Mesothelial cell of epicardium (in vitro differentiated cells): ENCODE measurements at places on chromosomes 13 and 19. TPM values are rescaled to one million over a fixed set of nuclear protein-coding genes. Genes with fewer than 3 reads are reported as not detected.

DNA sequence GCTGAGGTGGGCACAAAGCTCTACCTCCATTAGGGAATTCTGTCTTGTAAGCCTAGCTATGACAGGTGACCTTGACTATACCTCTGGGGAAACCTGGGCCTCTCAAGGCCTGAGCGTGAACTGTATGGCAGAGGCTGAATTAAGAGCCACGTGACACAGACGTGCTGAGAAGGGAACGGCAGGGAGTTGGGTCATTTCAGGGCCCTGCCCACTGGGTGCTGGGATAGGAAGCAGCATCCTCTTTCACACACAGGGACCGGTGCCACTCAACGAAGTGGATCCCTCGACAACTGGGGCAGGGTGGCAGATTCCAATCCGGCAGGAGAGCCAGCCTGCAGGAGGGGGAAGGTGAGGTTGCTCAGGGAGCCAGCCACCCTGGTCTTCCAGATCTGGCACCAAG, 9.2 kb downstream of the ASF1B start:
- no peak for DNase-seq
- no peaks in the 10 kb centered on the region for H3K36me3 ChIP-seq
- H3K4me1 ChIP-seq = no peaks in the 10 kb centered on the region
- no peaks in the 10 kb centered on the region for H3K27me3 ChIP-seq
- H3K27ac ChIP-seq = no peak overlapping the region
- H3K4me3 ChIP-seq = no peak overlapping the region

DNA sequence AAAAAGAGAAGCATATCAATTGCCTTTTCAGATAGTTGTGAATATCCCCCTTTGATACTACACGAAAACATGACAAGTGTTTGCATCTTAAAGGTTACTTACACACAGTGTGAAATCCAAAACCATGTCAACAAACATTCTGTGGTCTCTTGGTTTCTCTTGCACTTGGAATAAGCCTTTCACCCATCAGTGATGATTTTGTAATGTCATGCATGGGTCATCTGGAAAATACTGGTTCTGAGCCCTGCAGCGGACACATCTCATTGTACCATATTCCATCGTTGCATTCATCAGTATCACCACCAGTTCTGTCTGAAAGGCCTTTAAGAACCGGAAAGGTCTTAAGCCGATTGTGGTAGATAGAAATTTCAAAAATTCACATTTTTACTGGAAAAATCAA, 65.4 kb upstream of the SOX1 start:
- peaks cover 69% of the 10 kb centered on the region for H3K27me3 ChIP-seq
- H3K27ac ChIP-seq = no peak overlapping the region
- H3K36me3 ChIP-seq = no peaks in the 10 kb centered on the region
- H3K4me1 ChIP-seq = no peaks in the 10 kb centered on the region
- no peak overlapping the region for H3K4me3 ChIP-seq

- no peaks in the 10 kb centered on the region for H3K36me3 ChIP-seq
- no peaks in the 10 kb centered on the region for H3K4me1 ChIP-seq
- no peak for DNase-seq
- H3K27ac ChIP-seq = no peak overlapping the region
- H3K4me3 ChIP-seq = no peak overlapping the region
These were observed 11.4 kb downstream of the ZIC2 start for GRCh38 chr13:99992949-99993351.

- H3K36me3 ChIP-seq = no peaks in the 10 kb centered on the region
- no peak for DNase-seq
- no peaks in the 10 kb centered on the region for H3K27me3 ChIP-seq
These were observed 471.5 kb downstream of the SLITRK5 start for GRCh38 chr13:88142653-88143052.

GRCh38 chr13:109144693-109145437, 515.5 kb downstream of the MYO16 start:
- H3K4me1 ChIP-seq = peaks cover 10% of the 10 kb centered on the region
- H3K27ac ChIP-seq = no peak overlapping the region
- DNase-seq = no peak
- peaks cover 3% of the 10 kb centered on the region for H3K27me3 ChIP-seq

Gene PLK5
- 0.38 to 0.51 TPM (median 0.38 TPM) in 3 replicates for total RNA-seq

Gene ICAM5
- 3.3 to 5.7 TPM (median 4.9 TPM) in 3 replicates for total RNA-seq

Gene PALM
- total RNA-seq = 80.5 to 87.1 TPM (median 86.9 TPM) in 3 replicates

Gene CEACAM19
- 10.2 to 11.2 TPM (median 11.0 TPM) in 3 replicates for total RNA-seq

Gene FARP1
- 267 to 289 TPM (median 285 TPM) in 3 replicates for total RNA-seq

Gene LILRB2
- total RNA-seq = not detected in 3 replicates

Gene ZNF507
- total RNA-seq = 33.4 to 34.1 TPM (median 33.6 TPM) in 3 replicates
